ENCODE measurements at places on chromosomes 1 and 21.

DNA sequence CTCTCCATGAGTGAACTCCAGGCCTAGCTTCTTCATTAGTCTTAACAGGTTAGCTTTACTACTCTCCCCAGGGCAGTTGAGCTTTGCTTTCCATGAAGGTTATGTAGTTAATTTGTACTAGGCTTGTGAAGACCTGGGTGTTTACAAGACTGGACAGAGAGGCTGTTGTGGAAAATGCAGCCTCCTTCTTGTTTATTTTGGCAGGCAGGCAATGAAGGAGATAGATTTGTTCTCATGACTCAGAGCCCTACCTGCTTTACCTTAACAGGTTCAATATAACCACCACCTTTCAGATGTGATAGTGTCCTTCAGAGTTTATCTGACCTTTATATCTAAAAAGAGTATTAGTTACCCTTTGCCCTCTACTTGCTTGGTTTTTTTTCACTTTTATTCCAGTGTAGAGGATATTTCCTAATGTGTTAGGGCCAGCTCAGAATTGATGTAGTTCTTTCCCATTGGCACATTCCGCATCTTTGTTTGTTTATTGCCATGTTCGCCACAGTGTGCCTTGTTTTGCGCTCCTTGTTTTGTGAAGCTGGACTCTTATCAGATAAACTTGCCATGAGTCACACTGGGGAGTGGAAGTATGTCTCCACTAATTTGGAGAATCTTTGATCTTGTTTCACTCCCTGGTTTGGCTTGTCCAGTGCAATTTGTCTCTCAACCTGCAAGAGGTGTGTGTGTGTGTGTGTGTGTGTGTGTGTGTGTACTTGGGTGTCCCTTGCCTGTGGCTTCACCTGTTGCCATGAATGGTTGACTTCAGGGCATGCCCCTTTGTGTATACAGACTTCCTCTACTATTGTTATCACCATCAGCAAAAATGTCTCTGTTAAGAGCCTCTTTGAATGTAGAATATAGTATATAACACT is 87.4 kb upstream of the MACF1 start:
- DNase-seq = peak; percentile 74

GRCh38 chr1:25649505-25650288 is 33.1 kb downstream of the MAN1C1 start:
- no peak for DNase-seq

- DNase-seq = no peak
Measured at GRCh38 chr1:59564192-59564891, 250.4 kb upstream of the HOOK1 start.

DNA sequence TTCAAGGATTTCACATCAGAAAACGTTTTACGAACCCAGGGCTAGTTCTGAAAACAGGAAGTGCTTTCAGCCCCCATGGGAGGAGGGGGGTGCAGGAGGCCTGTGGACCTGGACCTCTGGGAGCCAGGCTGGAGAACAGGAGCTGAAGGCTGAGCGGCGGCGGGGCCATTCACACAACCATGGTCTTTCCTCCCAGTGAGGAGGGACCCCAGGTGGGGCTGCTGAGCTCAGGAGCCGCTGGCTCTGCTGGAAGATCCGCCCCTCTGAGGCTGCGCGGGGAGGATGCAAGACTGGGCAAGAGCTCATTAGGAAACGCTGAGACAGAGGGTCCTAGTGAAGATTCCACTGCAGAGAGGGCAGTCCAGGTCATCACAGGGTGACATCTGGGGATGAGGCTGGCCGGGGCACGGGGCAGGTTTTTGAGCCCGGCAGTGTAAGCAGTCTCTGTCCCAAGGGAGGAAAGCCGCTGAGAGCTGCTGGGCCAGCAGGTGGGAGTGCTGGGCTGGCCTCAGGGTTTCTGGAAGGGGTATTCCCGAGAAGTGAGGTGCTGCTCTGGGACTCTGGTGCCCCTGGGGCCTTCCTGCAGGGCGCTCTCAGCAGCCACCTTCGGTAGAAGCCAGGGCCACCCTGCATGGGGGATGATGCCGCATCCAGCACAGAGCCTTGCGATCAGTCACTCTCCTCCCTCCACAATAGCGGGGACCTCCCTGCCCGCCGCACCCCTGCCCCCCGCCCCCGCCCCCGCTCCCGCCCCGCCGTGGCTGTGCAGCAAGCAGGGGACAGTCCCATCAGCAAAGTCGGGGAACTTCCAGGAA is 7.5 kb downstream of the MX2 start:
- DNase-seq = no peak

- DNase-seq = peak; percentile 20
Measured at GRCh38 chr1:46757956-46758528, 39.1 kb upstream of the EFCAB14 start.

DNA sequence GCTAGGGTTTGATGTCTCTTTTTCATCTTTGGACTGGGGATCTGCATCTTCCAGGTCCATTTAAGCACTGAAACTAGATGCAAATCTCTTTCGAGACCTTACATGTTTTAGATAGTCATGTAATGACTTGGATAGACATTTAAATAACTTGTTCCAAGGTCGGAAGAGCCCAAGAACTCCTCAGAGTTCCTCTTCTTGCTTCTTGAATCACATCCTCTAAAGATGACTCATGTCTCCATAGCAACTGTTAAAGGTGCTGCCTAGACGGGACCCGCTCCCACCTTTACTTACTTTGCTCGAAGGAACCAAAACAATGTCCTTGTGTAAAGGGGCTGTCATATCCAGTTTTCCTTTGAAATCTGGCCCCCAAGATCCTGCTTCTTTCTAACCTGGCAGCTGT is 130.0 kb downstream of the EDEM3 start:
- no peak for DNase-seq

- no peak for DNase-seq
Measured at GRCh38 chr1:213979751-213980586, 7.8 kb upstream of the PROX1 start.

GRCh38 chr1:27193194-27193593 is 38.3 kb upstream of the SLC9A1 start:
- DNase-seq = no peak

- DNase-seq = peak; percentile 57
Measured at GRCh38 chr21:14968029-14968428, 96.8 kb downstream of the NRIP1 start.

GRCh38 chr21:17101696-17102095 is 411.1 kb upstream of the CXADR start:
- no peak for DNase-seq

DNA sequence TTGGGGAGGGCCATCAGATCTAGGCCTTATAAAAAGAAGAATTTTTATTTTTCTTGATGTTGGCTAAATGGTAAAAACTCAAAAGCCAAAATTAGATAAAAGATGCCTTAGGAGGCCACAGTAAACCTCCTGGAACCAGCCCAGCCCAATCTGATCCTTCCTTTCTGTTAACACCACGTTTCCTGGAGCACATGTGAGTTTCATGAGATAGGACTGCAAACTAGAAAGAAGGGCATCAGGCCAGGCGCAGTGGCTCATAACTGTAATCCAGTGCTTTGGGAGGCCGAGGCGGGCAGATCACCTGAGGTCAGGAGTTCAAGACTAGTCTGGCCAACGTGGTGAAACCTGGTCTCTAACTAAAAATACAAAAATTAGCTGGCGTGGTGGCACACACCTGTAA is 6.7 kb downstream of the HSF2BP start:
- no peak for DNase-seq

DNA sequence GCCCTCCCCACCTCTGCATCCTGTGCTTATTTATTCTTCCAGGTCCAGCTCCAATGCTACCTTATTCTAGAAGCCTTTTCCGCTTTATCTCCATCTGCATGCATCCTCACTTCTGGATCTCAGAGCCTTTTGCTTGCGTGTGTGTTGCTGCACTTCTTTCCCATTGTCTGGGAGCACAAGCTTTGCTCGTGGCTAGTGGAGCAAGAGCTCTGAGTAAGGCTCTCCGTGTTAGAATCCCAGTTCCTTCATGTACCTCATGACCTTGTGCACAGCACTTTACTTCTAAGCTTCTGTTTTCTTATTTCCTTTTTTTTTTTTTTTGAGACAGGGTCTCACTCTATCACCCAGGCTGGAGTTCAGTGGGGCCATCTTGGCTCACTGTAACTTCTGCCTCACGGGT is 140.0 kb upstream of the POU3F1 start:
- DNase-seq = no peak

DNA sequence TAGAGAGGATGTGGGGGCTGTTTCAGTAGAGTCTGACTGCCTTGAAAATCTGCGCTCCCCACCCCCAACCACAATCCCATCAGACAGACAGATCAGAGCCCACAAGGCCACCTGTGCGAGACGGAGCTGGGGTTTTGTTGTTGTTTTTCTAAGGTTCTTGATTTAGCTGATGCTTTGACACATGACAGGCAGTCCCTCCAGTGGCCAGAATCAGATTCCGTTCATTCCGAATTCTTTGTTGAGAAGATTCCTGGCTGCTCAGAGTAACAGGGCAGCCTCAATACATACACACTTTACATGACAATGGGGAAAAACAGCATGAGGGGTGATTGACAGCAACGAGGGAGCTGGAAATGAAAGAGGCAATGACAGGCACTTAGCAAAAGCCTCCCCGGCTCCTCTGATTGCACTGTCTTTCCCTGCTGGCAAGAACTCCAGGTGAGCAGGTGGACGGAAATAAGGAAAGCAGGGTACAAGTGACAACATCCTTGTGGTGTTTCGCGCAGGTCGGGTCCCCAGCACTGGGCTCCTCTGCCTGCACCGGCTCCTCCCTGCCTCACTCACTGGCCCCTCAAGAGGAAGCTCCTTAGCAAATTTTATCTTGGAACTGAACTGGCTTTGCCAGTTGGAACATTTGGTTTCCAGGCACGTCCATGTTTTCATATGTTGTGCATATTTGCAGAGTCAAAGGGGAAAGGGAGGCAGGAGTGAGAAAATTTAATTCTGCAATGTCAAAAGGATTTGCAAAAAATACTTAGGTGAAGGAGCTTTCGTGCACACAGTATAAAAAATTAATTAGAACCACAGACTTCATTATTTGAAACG is 148.7 kb downstream of the PGBD5 start:
- no peak for DNase-seq

- no peak for DNase-seq
Measured at GRCh38 chr1:193184776-193185175, 1.6 kb downstream of the B3GALT2 start.

DNA sequence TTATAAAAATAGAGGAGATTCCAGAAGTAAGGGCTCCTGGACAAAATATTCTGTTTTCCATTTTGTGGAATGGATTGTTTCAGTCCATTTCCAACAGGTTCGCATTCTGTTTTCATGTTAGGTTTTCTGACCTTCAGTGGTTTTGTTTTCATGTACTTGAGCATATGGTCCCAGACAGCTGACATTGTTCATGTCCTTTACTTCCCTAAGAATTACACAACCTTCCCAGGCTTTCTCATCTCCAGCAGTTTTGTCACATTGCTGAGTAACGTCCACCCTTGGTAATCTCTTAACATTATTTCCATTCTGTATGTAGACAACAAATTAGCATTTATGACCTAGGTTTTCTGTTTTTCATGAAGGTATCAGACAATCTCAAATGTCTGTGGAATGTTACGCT is 21.0 kb upstream of the ERRFI1 start:
- peak; percentile 78 for DNase-seq

DNA sequence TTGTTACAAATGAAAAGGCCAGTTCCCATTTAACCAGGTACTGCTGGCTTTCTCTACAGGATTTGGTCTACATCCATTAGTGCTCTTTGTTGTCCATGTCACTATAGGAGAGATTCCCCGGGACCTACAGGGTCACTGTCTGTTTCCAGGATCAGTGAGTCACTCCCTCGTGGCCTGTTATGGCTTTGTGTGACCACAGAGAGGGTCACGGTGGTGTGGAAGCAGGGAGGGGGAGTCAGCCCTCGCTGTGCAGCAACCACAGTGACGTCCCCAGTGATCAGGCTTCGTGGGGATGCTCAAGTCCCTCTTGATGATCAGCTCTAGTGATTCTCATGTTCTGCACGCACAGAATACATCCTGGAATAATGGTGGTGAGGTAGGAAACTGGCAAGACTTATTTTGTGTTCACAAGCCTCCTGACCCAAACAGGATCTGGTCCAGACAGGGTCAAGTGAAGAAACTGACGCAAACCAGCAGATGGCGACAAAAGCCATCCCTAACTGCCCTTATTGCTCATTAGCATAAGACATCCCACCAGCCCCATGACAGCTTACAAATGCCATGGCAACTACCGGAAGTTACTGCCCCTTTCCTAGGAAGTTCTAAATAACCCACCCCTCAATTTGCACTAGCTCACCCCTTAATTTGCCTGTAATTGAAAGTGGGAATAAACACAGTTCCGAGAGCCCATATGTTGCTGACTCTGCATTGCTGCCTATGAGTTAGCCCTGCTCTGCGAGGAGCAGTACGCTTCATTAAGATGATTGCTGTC is 98.5 kb downstream of the DISC1 start:
- DNase-seq = peak; percentile 50

DNA sequence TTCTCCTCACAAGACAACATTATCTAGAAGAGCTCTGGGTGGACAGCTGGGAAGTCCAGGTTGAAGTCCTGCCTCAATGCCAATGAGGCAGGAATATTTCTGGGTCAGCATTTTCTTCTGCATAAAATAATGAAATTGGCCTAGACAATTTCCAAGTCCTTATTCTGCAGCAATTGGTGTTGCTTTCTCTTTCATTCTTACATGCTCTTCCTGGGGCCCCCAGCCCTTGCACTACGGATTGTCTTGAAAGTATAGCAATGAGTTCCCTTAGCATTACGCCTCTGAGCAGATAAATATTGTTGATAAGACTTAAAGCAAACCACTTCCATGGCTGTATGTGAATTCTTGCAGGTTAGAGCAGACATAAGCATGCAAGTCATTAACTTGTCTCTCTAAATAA is 188.5 kb downstream of the TGFBR3 start:
- no peak for DNase-seq

DNA sequence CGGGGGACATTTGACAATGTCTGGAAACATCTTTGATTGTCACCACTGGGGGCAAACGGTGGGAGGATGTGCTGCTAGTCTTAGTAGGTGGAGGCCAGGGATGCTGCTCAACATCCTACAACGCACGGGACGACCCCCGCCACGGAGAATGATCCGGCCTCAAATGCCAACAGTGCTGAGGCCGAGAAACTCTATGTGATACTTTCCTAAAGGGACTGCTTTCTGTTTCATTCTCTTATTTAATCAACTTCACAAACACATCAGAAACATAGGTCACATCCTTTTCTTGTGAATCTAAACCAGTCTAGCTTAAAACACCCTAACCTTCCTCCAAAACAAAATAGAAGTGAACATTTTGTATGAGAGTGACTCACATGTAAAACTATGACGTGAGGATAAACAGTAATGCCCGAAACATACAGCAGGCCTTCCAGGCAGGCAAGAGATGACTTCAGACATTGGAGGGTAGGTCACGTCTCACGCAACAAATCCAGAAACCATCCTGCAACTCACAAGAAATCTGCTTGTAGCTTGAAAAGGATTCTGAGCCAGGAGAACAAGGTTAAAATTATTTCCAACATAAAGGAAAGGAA is 37.2 kb upstream of the ETS2 start:
- peak; percentile 13 for DNase-seq

- no peak for DNase-seq
Measured at GRCh38 chr1:221834698-221835513, 93.0 kb upstream of the DUSP10 start.

- DNase-seq = no peak
Measured at GRCh38 chr1:10795276-10796021, 997 bp downstream of the CASZ1 start.

- peak; percentile 47 for DNase-seq
Measured at GRCh38 chr1:182781841-182782586, 7.6 kb upstream of the NPL start.

GRCh38 chr1:9561429-9561828 is 22.2 kb downstream of the SLC25A33 start:
- peak; percentile 99 for DNase-seq

All from renal cortical epithelial cell (primary cell).